ENCODE measurements at places on chromosomes 1 and 21.

DNA sequence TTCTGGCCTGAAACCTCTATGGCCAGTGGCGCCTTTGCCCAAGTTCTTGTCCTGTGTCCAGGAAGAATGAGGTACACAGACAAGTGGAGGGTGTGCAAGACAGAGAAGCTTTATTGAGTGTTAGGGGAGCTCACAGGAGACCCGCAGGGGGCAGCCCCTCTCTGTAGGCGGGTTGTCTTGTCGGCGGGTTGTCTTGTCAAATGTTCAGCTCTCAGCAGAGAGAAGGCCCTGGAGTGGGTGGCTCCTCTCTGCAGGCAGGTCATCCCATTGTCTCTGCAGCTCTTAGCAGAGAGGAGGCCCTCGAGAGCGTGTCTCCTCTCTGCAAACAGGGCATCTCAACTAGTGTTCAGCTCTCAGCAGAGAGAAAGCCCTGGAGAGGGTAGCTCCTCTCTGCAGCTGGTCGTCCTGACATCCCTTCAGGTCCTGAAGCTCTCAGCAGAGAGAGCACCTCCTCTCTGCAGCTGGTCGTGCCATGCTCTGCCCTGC is 11.0 kb downstream of the COL6A2 start:
- no peak for DNase-seq

- DNase-seq, result no peak
Observed at GRCh38 chr1:159929155-159930051, 4.1 kb upstream of the TAGLN2 start.

DNA sequence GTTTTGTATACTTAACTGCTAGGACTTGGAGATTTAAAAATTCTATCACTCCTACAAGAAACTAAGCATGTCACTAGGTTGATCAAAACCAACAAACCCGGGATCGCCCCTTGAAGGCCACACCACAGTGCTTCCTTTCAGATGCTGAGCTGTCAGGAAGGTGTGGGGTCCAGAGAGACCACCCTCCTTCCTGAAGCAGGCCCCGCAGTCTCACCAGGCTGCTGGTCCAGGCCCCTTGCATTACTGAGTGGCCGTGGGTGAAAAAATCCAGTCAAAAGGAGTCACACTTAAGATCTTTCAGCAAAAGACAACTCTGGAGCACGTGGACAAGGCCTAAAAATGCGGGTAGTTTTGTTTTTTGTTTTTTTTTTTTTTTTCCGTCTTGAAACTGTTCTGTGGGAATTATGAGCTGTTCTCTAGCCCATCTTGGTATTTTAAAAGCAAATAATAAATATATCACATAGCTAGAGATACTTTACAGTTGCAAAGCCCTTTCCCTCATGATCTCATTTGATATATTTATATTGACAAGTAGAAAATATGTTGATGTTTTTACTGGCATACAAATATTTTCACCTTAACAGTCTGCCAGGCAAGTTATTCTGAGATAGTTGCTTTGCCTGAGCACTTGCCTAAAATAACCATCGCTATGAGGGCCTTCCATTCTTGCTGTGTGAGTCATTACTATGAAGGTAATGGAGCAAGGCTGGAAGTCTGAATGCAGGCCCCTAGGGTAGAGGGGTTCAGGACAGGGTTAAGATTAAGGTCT is 73.1 kb upstream of the EDEM3 start:
- DNase-seq, result no peak

DNA sequence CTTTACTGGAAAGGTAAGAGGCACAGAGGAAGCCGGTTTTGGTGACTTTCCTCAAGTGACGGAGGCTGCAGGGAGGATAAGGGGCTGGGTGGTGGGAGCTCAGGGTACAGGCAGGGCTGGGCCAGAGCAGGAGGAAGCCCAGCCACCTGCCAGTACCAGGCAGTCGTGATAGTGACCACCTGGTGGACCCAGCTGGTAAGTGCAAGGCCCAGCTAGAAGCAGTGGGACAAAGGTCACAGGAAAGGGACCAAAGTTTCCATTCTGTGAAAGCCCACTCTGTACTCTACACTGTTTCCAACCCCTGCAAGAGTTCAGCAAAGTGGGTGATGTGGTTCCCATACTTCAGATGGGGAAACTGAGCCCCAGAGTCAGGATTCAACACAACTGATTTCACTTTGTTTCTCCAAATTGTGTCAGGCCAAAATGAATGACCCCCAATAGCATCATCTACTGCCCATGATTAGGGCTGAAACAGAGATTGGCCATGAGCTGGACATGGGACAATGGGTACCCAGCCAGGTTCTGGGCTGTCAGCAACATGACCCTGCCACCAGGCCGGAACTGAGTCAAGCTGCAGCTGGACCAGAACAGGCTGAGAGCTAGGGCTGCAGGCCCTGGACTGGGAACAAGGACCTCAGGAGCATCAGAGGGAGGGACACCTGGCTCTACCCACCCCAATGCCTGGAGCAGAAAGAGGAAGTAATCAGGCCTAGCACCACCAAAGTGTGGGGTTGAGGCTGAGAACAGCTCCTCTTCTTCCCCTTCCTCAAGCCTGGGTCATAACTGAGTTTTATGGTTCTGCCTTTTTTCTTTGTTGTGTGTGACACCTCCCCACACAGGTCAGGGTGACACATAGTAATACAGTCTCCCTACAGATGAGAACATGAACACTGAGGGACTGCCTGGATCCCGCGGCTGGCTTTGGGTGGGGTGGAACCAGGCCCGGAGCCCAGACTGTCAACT is 50.2 kb downstream of the KCNN3 start:
- no peak for DNase-seq

All from vagina (tissue), 2 donors.